Activated T-helper 1 cell treated with anti-CD3 and anti-CD28 coated beads, Interleukin-2, amount 50 U/mL, for 16 hours (primary cell): ENCODE measurements at places on chromosomes 2 and 18.

GRCh38 chr2:207082619-207083018 lies 83.1 kb downstream of the KLF7 start:
- DNase-seq, result no peak

- DNase-seq, result no peak
Observed at GRCh38 chr2:240187989-240188590, 47.6 kb upstream of the OTOS start.

GRCh38 chr2:84855731-84856130 lies 25.2 kb downstream of the TRABD2A start:
- no peak for DNase-seq

GRCh38 chr2:241150660-241151530 lies 628 bp downstream of the PPP1R7 start:
- DNase-seq, result no peak

DNA sequence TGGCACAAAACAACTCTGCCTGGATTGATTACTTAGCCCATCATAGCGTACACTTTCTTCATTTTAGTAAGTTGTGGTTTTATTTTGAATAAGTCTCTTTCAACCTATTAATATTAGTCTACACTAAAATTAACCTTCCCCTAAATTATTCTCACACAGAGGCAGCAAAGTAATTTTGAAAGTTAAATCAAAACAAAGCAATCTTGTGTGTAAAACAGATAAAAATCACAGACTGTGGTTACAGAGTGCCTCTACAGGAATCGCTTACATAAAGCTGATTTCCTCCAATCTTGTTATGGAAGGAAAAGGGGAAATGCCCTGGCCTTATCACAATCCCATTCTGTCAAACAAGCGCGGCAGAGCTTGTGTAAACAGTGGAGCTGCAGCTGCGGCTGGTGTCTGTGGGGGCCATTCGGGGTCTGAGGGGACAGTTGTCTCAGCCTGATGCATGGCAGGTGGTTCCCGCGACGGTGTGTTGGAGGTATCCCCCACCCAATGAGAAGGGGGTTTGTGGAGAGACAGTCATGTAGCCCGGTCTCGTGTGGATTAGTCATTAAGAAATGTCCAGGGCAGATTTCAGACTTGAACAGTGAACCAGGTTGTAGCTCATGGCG lies 42.1 kb downstream of the BCL2L11 start:
- DNase-seq, result no peak

GRCh38 chr2:38643021-38643671 lies 22.8 kb upstream of the GALM start:
- no peak for DNase-seq

- no peak for DNase-seq
Observed at GRCh38 chr18:46663539-46663938, 6.5 kb upstream of the LOXHD1 start.

DNA sequence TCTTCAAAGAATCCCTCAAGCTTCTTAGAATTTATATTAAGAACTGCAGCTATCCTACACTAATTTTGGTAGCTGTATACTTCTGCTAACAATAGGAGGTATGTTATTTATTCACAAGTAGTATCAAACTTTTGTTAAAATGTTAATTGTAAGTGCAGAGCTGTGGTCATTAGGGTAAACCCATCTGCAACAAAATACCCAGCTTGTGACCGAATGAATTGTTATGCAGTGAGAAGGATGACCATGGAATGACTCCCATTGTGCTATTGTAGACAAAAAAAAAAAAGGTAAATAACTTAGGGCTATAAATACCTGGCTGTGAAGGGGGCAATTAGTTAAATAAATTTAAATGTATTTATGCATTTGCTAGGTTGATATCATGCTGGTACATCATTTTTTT lies 186.1 kb downstream of the ADCYAP1 start:
- no peak for DNase-seq

GRCh38 chr2:69067866-69068265 lies 54.9 kb downstream of the ANTXR1 start:
- DNase-seq, result no peak

- DNase-seq, result no peak
Observed at GRCh38 chr2:33782395-33783230, 183.5 kb upstream of the FAM98A start.

DNA sequence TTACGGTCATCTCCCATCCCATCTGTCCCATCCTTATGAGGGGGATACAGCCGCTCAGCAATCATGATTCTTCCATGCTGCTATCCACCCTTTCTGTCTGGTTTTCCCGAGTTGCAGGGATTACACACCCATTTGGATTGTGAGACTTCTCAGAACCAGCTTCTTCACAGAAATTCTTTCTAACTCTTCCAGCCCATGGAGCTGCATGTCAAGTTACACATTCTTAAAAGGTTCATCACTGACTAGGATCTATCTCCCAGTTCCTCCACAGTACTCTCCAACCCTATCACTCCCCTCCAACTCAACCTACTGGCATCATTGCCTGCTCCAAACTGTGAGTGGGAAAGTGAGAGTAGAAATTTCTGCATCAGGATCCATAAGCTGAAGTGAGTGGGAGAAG lies 558.2 kb upstream of the TNP1 start:
- DNase-seq, result no peak

DNA sequence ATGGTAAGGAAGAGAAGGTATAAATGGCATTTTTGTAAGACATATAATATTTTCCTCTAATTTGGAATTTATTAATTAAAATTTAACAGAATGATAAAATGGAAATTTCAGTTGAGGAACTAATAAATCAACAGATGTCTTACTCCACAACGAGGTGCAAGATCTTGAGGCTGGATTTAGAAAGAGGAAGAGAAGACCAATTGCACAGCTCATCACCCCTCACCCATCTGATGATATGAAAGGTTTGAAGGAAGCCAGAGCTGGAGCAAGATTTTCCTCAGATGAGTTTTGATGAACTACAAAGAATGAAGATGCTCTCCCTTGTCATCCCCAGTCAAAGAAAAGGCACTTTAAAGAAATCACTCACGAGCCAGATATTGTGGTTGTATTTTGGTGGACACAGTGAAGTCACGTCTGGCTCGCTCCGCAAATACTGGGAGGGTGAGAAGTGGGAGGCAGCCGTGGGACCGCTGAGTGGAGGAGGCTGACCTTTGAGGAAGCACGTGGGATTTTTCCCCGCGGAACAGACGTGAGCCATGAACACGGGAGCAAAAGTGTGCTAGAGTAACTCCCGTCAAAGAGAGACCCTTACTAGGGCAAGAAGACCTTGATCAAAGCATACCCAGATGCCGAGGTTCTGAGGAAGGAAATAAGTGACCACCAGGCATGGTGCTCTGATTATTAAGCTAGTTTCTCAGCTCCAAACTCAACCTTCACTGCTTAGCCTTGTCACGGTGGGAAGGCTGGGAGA lies 511.4 kb downstream of the RNF144A start:
- DNase-seq, result no peak

DNA sequence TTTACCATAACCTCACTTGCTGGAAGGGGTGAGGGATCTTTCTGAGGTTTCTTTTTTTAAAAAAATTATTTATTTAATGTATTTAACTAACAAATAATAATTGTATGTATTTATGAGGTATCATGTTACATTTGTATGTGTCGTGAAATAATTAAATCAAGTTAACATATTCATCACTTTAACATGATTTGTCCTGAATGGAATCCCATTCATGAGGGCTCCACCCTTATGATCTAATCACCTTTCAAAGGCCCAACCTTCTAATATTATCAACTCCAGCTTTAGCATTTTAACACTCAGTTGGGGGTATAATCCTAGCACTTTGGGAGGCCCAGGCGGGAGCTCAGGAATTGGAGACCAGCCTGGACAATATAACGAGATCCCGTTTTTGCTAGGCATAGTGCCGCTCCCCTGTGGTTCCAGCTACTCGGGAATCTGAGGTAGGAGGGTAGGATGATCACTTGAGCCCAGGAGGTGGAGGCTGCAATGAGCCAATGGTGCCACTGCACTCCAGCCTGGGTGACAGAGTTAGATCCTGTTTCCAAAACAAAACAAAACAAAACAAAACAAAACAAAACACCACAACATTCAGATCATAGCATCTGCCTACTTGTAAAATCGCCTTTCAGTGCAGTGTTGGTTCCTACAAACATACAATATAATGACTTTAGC lies 1.1 kb upstream of the TAF4B start:
- no peak for DNase-seq

DNA sequence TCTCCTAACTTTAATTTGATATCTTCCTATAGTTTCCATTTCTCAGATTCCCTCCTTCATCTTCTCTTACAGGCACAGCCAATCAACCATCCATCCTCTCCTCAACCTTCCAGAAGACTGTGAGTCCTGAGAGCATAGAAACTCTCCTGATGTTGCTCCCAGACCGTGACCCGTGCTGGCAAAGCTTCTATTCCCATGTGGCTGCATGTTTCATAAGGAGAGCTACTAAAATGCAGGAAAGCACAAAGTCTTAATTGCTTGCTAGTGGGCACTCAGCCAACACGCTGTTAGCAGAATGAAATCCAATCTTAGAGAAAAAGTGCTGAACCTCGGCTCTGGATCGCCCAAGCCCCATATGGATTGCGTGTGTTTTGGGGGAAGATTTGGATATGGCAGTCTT lies 1244.7 kb upstream of the ZEB2 start:
- DNase-seq, result no peak

- DNase-seq, result no peak
Observed at GRCh38 chr2:4551691-4552474, 848.5 kb downstream of the DCDC2C start.

- DNase-seq, result no peak
Observed at GRCh38 chr2:157725846-157726245, 97.2 kb upstream of the ACVR1C start.

- no peak for DNase-seq
Observed at GRCh38 chr18:9206421-9206820, 69.8 kb downstream of the ANKRD12 start.

DNA sequence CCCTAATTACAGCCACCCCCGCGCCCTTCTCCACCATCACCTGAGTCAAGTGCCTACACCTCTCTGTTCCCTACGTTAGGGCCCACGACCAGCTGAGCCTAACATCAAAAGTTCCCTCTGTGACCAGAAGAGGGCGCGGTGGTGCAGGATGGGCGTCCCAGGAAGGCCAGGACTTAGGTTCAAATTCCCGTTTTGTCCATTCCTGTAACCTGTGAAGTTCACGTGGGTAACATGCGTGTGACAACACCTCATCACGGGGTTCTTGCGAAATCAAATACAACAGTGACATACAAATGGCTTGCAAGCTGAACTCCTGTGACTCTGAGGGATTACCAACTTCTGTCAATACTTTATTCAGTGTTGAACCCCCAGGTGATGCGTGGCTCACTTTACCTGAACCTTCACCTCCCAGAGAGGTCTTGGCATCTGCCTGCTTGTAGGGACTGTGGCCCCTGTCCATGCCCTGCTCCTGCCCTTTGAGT lies 207.9 kb downstream of the ARL4C start:
- peak; percentile 59 for DNase-seq

DNA sequence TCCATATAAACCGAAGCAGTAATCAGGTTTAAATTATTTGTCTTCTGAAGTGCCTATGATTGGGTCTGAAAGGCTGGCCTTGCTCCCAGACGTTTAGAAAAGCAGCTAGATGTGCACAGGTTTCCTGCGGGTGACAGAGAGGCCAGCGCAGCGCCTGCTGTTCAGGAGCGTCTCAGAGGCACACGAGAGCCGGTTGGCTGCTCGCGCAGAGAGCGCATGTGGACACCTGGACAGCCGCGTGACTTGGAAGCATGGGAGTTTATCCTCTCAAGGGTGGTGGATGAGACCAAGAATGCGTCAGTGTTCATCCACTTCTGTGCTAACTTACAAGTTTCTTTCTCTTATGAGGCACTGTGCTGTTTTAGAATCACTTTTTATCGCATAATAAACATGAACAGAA lies 303.7 kb downstream of the PTGR3 start:
- no peak for DNase-seq

DNA sequence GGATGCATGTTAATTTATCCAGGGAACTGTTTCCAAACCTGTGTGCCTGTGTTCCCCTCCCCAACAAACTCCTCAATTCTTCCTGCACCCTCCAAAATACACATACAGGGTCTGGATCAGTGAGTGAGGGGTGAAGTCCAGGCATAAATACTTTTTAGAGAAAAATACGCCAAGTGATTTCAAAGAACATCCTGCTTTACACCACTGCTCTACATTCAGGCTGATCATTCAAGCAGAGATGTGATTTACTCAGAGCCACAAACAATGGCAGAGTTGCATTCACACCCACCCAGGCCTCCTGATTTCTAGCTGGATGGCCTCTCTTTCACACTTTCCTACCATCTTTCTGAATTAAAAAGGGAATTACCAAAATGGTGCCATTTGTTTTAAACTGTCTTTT lies 289.5 kb upstream of the SLC14A2 start:
- DNase-seq, result no peak

- DNase-seq, result no peak
Observed at GRCh38 chr2:74004212-74005182, 19.8 kb downstream of the TET3 start.

GRCh38 chr18:23967321-23968089 lies 47.0 kb upstream of the TTC39C start:
- DNase-seq, result no peak

DNA sequence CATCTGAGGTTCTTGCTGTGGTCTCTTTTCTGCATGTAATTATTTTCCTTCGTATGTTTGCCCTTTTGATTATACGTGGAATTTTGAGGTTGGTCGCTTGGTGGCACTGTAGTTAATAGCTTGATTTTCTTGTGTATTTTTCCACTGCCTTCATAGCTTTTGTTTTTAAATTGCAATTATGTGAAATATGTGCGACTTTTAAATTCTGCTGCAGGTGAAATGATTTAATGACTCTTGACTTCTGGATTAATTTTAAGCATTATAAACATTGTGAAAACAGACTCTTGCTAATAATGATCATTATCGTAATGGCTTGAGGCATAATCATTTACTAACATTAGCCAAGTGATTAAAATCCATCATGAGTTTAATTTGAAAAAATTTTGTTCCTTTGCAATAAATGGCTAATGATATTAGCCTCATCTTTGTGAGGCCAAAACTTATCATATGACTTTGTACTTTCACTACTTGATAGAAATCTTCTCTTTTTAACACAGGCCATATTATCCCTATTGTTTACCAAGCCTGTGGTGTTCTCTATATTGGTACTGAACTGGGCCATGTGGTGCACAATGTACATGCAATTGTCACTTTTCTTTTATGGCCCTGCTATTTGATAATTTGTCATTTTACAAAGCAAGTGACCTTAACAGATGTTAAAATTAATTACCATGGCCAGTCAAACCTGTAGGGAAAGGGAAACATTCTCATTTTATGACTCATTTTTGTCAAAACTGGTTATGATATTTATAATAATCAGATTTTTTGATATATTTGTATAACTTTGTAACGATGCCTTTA lies 62.8 kb upstream of the NEUROD1 start:
- no peak for DNase-seq

GRCh38 chr2:188306271-188306670 lies 14.6 kb downstream of the GULP1 start:
- no peak for DNase-seq

DNA sequence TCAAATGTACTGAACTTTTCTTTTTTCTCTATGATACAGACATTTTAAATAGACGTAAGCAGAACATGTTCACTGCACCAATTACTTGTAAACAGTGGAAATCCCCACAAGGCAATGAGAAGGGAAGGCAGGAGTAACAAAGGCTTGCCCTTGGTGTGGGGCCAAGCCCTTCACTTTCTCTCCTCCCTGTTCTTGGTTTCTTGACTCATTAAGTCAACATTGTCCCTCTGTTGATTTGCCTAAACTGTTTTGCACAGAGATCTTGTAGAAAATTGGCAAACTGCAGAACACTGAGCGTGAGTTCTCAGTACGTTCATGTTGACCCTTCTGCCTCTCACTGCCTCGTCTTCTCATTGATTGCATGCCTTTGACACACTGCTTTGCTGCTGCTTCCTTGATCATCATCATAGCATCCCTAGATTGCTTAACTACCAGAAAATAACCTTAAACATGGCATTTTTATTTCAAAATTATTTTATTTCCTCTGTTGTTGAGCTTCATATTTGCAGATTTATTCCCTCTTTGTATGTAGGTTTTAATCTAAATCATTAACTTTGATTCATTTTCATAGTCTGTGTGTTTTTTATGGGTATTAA lies 257.7 kb downstream of the PTGR3 start:
- DNase-seq, result no peak
